ENCODE measurements at places on chromosomes 11 and 22.

- H3K4me1 ChIP-seq = no peaks in the 10 kb centered on the region
- H3K36me3 ChIP-seq = no peaks in the 10 kb centered on the region
- DNase-seq = no peak
- H3K27ac ChIP-seq = no peak overlapping the region
- peaks cover 11% of the 10 kb centered on the region for H3K27me3 ChIP-seq
Measured at GRCh38 chr11:102241026-102241425, 76.3 kb upstream of the BIRC3 start.

DNA sequence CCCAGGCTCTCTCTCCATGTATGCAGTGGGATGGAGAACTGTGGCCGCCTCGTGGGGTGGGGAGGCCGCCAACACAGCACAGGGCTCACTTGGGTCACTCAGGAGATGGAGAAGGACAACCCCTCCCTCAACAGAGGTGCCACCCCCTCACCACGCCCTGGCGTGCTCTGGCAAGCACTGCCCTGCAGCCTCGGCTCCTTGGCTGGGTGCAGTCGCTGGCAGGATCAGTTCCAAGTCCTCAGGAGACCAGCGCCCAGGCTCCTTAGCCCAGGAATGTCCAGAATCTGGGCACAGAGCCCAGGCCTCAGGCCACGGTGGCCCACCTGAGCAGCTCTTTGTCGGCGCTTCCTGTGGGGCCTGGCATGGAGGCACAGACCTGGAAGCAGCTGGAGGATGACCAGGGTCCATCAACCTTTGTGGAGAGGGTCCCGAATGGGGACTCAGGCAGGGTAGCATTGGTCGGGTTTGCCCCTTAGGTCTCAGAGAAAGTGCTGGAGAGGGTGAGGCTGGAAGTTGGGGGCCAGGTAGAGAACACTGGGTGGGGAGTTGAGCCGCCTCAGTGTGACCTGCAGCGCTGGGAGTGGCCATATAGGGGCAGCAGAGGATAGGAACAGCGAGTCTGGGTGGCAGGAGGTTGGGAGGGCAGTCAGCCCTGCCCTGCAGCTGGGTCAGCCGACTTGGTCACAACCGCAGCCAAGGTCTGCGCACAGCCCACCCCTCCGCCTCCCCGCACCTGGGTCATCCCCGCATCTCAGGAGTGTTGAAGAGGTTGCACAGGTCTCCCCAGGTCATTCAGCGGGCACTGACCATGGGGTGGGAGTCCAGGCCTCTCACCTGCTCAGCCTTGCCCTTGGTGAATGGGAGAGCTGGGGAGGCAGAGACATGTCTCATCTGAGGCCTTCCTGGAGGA lies 8.2 kb downstream of the SUSD2 start:
- no peaks in the 10 kb centered on the region for H3K27me3 ChIP-seq
- H3K4me1 ChIP-seq = peaks cover 6% of the 10 kb centered on the region
- no peak overlapping the region for H3K27ac ChIP-seq
- no peak overlapping the region for H3K4me3 ChIP-seq
- peak; percentile 27 for DNase-seq

DNA sequence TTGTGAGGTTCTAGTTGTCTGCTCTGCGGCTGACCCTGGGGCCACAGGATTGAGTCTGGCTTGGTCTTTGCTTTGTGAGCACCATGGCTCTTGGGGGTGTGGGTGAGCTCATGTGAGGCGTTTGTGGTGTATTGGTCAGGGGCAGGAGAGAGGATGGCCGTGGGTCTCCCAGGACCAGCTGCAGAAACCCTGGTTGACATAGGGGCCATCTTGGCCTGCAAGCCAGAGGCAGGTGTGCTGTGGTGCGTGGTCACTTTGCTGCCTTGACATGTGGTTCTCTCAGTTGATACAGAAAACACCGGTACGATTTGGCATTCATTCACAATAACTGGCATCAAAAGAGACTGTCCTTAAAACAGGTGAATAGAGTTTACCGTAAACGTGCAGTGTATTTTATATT lies 11.3 kb downstream of the PHRF1 start:
- H3K36me3 ChIP-seq = peaks cover 59% of the 10 kb centered on the region
- peak overlapping the region; percentile 77 for H3K27ac ChIP-seq
- no peak for DNase-seq
- no peak overlapping the region for H3K4me3 ChIP-seq
- H3K27me3 ChIP-seq = no peaks in the 10 kb centered on the region

- H3K27me3 ChIP-seq = no peaks in the 10 kb centered on the region
- DNase-seq = no peak
- H3K4me3 ChIP-seq = no peak overlapping the region
- H3K27ac ChIP-seq = no peak overlapping the region
Measured at GRCh38 chr22:33034753-33035152, 23.4 kb downstream of the SYN3 start.

DNA sequence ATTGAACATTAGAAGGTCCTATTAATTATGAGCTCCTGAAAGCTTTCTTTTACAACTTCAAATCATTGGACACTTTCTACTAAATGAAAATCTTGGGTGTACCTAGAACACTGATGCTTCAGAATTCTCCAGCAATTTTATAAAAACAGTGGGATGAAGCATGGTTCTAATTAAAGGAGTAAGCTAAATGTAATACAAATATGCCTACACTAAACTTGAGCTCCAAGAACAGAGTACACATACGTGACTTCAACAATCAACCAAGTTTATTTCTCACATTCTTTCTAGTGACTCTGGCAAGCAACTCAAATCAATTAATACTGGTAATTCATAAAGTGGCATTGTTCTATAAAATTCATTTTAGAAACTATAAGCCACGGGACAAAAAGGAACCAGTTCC lies 55.5 kb downstream of the PITPNB start:
- H3K27me3 ChIP-seq = no peaks in the 10 kb centered on the region
- H3K36me3 ChIP-seq = peaks cover 30% of the 10 kb centered on the region
- DNase-seq = no peak
- no peak overlapping the region for H3K4me3 ChIP-seq

- peaks cover 56% of the 10 kb centered on the region for H3K4me1 ChIP-seq
- no peak overlapping the region for H3K27ac ChIP-seq
- no peaks in the 10 kb centered on the region for H3K27me3 ChIP-seq
- H3K4me3 ChIP-seq = peak overlapping the region; percentile 62
- no peak for DNase-seq
Measured at GRCh38 chr11:440065-441042, 1.5 kb downstream of the ANO9 start.

GRCh38 chr22:29081517-29082236 lies 8.8 kb downstream of the KREMEN1 start:
- no peak overlapping the region for H3K4me3 ChIP-seq
- no peaks in the 10 kb centered on the region for H3K36me3 ChIP-seq
- no peak overlapping the region for H3K27ac ChIP-seq
- H3K27me3 ChIP-seq = peaks cover 17% of the 10 kb centered on the region
- no peaks in the 10 kb centered on the region for H3K4me1 ChIP-seq
- no peak for DNase-seq

- no peak overlapping the region for H3K4me3 ChIP-seq
- no peaks in the 10 kb centered on the region for H3K27me3 ChIP-seq
- peaks cover 18% of the 10 kb centered on the region for H3K36me3 ChIP-seq
- no peak for DNase-seq
- peaks cover 98% of the 10 kb centered on the region for H3K4me1 ChIP-seq
Measured at GRCh38 chr11:67413266-67413849, 2.1 kb upstream of the CARNS1 start.

DNA sequence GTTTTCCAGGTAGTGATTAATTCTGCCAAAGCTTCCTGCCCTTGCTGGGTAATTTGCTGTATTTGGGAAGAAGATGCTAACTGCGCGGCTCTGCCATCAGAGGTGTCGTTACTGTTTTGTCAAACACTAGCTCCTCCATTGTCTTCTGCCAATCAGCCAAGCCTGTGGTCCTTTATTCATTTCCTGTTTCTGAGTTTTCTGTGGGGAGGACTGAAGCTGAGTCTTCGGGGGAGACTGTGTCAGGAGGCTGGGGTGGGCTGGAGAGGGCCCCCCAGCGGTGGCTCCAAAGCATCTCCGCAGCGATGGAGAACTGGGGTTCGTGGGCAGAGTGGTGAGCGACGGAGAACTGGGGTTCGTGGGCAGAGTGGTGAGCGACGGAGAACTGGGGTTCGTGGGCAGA lies 322.9 kb upstream of the B3GAT1 start:
- no peaks in the 10 kb centered on the region for H3K4me1 ChIP-seq
- no peak overlapping the region for H3K4me3 ChIP-seq
- H3K36me3 ChIP-seq = no peaks in the 10 kb centered on the region
- peaks cover 6% of the 10 kb centered on the region for H3K27me3 ChIP-seq

DNA sequence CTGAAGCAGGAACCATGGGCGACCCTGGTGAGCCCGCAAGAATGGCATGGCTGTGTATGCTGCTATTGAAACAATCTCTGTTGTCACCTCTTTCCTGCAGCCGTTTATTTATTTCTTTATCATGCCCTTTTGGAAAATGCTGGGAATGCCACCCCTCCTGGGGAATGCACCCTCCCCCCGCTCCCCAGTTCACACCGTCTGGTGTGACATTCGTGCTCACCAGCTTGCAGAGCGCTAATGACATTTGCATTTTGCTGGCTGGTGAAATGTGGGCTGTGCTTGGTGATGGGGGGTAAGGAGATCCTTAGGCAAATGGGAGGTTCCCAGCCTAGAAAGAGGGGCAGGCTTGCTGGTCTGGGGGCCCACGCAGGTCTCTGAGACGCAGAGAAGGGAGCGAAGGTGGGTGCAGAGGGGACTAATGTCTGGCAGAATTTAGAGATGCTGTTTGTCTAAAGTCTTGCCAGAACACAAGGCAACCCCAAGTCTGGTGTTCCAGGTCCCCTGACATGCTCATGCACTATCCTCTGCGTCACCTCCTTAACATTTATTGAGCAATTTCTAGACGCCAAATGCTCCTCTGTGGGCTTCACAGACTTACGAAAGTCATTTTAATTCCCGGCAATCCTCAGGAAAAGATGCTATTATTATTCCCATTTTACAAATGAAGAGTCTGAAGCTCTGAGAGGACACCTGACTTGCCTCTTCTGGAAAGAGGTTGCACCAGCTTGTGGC lies 91.7 kb downstream of the TP53I11 start:
- no peaks in the 10 kb centered on the region for H3K27me3 ChIP-seq
- peaks cover 9% of the 10 kb centered on the region for H3K36me3 ChIP-seq
- H3K4me3 ChIP-seq = no peak overlapping the region

DNA sequence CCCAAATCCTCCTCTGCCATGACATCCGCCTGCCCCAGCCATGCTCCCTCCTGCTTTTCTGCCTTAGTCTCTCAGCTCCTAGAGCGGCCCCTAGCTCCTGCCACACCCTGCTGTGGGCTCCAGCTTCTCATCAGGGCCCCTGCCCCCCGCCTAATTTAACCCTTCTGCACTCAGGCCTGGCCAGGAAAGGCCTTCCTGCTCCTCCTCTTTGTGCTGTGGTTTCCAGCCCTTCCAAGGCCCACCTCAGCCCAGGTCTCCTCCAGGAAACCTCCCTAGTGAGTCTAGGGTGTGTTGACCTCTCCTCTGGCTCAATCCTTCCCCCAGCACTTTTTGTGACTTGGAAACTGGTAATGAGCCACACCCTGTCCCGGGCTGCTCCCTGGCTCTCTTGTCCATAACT lies 11.3 kb downstream of the PTPN5 start:
- no peak for DNase-seq
- H3K27ac ChIP-seq = no peak overlapping the region
- H3K4me3 ChIP-seq = no peak overlapping the region
- no peaks in the 10 kb centered on the region for H3K36me3 ChIP-seq

- peaks cover 34% of the 10 kb centered on the region for H3K4me1 ChIP-seq
- no peak for DNase-seq
- H3K27ac ChIP-seq = no peak overlapping the region
- no peak overlapping the region for H3K4me3 ChIP-seq
- H3K36me3 ChIP-seq = no peaks in the 10 kb centered on the region
- H3K27me3 ChIP-seq = peaks cover 2% of the 10 kb centered on the region
Measured at GRCh38 chr11:76800466-76801200, 17.5 kb downstream of the TSKU start.

DNA sequence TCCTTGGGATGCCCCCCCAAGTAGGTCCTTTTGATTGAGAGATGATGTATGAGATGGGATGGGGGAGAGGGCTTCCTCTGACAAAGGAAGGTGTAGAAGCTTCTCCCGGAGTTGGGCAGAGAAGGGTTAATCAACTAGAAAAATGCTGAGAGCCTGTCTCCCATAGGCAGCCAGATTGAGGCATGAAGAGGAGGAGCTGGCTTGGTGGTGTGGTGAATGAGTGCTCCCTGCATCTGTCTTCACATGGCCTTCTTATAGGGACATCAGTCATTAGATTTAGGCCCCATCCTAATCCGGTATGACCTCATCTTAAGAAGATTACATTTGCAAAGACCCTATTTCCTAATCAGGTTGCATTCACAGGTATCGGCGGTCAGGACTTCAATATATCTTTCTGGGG lies 61.1 kb downstream of the NFAM1 start:
- peaks cover 29% of the 10 kb centered on the region for H3K4me1 ChIP-seq
- no peak overlapping the region for H3K27ac ChIP-seq
- DNase-seq = no peak
- no peaks in the 10 kb centered on the region for H3K36me3 ChIP-seq

DNA sequence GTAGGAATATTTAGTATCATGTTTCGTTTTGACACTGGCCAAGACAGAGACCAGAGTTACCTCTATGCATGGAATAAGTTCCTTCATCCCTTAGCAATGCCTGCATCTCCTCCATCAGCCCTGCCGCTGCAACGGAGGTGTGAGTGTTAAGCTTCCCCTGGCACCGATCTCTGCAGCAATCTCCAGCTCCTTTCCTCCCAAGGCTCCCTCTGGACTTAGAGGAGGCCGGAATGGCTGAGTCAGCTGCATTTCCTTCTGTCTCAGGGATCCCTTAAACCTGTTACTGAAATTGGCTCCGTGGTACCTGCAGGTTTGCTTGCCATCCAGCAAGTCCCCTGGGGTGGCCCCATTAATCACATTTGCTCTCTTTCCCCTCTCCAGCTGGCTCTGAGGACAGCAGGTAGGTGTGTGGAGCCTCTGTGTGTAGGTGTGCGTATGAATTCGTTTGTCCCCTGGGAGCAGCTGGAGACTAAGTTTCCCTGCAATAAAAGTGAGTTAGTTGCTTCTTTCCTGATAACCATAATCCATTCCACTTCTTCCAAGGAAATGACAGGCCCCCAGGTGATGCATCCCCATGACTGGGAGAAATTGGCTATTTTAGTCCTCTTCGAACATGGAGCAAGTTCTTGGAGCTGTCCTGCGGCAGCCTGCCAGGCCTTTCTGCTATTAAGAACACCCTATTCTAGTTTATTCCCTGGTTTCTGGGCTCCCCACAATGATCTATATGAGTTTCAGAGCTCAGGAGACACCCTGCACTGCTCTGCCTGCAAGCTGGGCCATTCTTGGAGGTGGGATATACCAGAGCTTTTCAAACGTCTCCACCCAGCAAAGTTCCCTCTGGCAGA lies 457.2 kb upstream of the CADM1 start:
- no peaks in the 10 kb centered on the region for H3K36me3 ChIP-seq
- no peak for DNase-seq
- H3K27me3 ChIP-seq = no peaks in the 10 kb centered on the region
- H3K4me3 ChIP-seq = no peak overlapping the region
- H3K27ac ChIP-seq = no peak overlapping the region

Data from CD4-positive, alpha-beta T cell (primary cell).